ENCODE measurements at places on chromosomes 7 and 10.
A peak's percentile ranks its signal among the peaks of the same experiment; 100 is the strongest.

DNA sequence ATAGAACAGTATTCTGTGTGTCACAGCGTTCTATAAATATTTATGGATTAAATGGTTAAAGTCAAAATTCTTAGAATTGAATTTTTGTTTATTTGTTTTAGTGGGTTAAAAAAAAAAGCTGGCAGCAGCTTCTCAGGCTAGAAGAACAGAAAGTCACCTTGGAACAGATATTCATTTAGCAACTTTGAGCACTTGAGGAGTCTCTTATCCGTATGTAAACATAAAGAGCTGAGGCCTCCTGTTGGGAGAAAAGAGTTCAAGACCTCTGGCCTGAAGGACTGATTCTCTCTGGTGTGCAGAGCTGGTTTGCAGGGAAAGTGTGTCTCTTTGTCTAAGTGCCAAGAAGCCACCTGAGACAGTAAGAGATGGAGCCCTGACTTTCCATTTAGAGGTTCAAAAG, 109.9 kb downstream of the HERPUD2 start:
- DNase-seq: no peak

DNA sequence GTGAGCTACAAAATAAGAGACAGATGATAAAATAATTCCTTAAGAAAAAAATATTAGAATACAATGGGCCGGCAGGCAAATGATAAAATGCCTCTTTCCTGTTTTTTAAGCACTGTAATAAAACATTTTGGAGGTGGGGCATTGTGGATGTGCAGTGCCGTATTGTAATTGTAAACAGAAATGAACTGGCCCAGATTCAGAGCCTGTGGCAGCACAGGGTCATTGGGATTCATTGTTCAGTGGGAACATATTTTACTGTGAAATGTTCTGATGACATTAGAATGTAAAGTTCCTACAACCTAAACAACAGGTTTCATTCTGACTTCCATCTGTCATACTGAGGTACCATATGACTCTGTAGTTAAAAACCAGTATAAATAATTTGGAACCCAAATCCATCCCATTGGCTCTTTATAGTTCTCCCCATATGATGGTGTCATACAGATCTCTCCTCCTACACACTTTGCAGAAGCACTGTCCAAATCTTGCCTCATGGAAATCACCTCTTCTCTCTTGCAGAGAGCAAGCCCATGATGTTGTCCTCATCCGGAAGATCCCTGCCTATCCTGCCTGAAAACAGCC, 264.6 kb downstream of the WDR37 start:
- no peak for DNase-seq

DNA sequence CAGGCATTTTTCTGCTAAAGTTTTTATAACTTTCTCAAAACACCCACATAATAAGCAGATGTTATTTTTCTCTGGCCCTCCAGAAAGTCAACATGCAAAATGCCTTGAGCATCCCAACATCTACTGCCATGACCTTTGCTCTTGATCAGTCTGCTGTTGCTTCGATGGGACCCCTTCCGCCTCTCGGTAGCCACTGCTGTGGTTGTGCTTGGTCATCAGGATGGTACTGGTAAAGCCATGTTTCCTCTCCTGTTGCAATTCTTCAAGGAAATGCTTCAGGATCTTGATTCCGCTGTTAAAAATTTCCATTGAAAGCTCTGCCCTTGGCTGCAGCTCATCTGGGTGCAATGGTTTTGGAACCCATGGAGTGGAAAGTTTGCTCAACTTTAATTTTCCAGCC, 533.0 kb downstream of the DNAJB6 start:
- no peak for DNase-seq

GRCh38 chr10:77512219-77512578, 125.4 kb downstream of the KCNMA1 start:
- DNase-seq: no peak

DNA sequence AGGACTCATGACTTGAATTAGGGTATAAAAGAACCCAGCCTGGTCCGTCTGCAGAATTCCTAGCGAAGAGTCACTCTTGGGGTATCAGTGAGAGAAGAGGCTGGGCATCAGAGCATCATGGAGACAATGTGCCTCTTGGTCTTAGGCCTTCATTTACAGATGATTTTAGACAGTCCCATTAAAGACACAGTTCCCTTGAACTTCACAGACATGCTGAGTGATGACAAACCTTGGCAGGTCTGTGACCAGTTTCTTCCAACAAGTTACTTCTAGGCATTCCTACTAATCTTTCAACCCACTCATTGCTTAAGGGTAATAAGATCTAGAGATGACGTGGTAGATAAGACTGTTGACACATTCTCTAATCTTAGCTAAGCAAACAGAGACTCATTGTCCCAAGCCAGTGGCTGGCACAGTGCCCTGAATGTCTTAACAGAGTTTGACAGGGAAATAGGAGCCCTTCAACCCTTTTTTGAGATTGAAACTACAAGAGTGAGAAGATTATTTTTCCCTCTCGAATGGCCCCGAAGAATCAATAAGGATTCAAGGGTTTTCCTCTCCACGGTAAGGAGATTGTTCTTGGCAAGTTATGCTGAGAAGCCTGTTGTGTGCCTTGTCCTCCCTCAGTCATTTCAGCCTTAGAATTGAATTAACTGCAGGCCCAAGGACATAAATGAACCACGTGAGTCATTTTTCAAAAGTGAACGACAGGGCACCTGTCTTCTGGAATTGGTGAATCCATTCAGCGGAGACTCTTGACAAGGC, 281.1 kb downstream of the CCDC3 start:
- peak; percentile 45 for DNase-seq

GRCh38 chr7:131357282-131357880, 29.7 kb downstream of the MKLN1 start:
- no peak for DNase-seq
